ENCODE measurements at places on chromosomes 2 and 18.

GRCh38 chr2:164052006-164052405, 316.2 kb upstream of the FIGN start:
- no peak for DNase-seq

GRCh38 chr2:3392216-3392615, 12.7 kb downstream of the TRAPPC12 start:
- DNase-seq: no peak

GRCh38 chr18:35028536-35028935, 12.7 kb upstream of the MAPRE2 start:
- DNase-seq: no peak

DNA sequence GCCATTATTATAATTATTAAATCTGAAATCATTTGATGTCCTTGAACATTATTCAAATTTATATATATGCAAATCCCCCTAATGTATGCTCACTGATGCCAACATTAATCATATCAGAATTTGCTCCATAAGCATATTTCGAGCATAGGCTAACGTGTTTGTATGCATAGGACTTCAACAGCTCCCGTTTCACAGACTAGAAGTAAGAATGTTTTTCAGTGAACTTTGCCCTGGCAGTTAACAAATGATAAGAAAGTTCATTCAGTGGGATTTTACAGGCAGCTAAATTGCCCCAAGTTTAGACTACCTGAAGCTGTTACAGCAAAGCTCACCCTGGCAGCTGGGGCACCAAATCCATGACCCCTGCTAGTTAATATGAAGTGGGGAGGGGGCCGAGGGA, 272.0 kb downstream of the LNPK start:
- DNase-seq: no peak

DNA sequence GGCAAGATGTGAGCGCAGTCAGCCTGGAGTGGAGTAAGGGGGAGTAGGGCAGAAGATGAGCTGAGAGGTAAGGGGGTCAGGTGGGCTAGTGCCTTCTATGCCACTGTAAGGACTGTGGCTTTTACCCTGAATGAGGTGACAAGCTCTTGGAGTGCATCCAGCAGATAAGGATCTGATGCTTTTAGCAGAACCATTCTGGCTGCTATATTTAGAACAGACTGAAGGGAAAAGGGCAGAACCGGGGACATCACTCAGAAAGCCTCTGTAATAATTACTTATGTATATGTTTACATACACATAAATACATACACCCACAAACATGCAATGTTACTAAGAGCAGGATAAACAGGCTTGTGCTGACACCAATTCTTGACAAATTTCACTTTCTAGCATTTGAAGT, 124.8 kb downstream of the DTNB start:
- DNase-seq: no peak

GRCh38 chr18:54127759-54128378, 96.6 kb downstream of the MBD2 start:
- peak; percentile 56 for DNase-seq

GRCh38 chr2:178263159-178263860, 69.0 kb downstream of the OSBPL6 start:
- no peak for DNase-seq

GRCh38 chr2:212327171-212327809, 211.3 kb downstream of the ERBB4 start:
- no peak for DNase-seq

GRCh38 chr2:221124532-221125240, 447.4 kb downstream of the EPHA4 start:
- peak; percentile 66 for DNase-seq

DNA sequence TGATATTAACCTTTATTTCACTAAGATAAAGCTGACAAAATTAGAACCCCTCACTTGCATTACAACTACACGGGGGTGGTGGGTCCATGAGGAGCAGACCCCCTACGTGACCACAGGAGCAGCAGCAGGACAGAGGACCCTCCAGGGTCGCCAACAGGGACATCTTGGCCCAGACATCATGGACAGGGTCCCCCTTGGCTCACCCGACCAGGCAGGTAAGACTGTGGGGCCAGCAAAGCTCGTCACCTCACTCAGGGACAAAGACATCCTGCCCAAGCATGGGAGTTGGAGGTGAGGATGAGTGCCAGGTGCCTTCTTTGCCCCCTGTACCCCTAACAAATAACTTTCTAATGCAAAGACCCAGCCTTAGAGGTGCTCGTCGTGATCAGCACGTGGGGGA, 111.3 kb upstream of the RAB6C start:
- DNase-seq: no peak

DNA sequence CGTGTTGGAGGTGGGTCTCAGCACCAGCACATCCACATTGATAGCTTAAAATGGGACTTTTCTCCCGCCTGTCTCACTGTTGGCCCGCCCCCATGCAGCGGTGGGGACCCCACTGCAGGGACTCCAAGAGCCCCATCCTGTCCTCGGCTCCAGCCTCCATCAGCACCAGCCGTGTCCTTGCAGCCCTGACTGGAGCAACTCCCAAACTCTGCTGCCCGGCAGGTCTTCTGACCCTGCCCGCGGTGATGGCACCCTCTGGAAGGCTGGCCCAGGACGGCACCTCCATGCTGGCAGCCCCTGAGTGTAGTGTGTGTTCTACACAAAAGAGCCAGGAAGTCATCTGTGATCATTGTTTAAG, 41.6 kb upstream of the KCNG2 start:
- no peak for DNase-seq

DNA sequence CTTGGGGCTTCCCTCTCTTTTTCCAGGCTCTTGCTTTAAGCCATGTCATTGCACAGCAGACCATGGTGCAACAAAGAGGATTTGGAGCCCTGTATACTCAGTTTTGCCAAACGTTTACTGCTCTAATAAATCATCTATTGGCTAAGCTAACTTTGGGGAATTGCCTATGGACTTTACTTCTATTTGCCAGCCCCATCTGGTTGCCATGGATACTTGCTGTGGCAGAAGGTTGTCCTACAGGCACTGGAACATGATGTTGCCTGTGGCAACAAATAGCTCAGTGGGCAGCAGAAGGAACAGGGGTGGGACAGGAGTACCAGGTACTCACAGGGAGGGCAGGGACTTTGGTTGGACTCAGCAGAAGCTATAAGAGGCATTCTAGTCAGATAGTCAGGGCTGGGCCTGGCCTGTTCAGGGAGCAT, 129.7 kb downstream of the CCDC85A start:
- DNase-seq: peak; percentile 36

DNA sequence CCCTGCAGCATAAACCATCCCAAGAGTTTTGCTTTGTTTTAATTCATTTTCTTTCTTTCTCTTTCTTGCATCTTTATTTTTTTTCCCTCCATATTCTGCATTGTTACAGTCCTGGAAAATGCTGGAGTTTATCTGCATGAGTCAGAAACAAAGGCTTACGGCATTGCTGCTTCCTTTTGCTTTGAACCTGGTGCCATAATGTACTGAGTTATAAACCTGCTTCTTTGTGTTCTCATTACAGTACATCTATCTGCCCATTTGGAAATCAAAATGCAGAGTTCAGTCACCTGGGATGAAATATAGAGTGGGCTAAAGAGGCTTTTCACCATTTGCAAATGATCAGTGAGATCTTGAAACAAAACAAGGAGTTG, 1009.2 kb upstream of the FANCL start:
- DNase-seq: no peak

- no peak for DNase-seq
Observed at GRCh38 chr2:118604371-118604770, 243.1 kb downstream of the EN1 start.

DNA sequence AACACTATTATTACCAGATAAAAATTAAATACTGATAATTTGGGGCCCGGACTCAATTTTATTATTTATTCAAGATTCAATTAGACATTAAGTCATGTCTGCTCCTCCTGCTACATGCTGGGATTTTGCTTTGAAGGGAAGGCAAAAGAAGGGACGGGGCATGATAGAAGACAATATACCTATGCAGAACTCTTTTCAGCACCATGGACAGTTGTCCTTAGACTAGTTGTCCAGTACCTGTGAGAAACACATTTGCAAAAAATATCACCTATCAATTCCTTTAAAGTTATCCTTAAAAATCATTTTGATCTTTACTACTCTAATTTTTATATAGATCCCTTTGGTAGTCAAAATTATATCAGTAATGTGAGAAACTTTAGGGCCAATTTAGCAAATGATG, 100.2 kb upstream of the SULT1C3 start:
- no peak for DNase-seq

Measured in spinal cord (tissue), 10 donors.